Naive B cell (primary cell): ENCODE measurements at places on chromosomes 12 and 14.

DNA sequence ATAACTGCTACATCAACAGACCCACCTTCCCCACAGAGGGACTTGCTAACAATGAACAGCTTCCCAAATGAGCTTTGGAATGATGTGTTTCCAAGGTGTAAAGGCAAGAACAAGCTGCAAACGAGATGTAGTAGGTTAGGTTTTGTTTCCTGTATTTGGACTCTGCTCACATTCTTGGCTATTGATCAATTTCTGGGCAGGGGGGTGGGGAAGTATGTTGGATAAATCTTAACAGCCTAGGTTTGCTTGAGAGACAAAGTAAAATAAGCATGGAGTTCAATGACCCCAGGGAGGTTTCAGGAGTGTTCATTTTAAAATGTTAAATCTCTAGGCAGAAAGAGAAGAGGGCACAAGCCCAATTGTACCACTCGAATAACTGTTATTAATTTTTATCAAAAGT, 146.6 kb downstream of the DPY19L2 start:
- DNase-seq = no peak

GRCh38 chr14:95478818-95479217, 37.6 kb downstream of the SYNE3 start:
- no peak for DNase-seq

DNA sequence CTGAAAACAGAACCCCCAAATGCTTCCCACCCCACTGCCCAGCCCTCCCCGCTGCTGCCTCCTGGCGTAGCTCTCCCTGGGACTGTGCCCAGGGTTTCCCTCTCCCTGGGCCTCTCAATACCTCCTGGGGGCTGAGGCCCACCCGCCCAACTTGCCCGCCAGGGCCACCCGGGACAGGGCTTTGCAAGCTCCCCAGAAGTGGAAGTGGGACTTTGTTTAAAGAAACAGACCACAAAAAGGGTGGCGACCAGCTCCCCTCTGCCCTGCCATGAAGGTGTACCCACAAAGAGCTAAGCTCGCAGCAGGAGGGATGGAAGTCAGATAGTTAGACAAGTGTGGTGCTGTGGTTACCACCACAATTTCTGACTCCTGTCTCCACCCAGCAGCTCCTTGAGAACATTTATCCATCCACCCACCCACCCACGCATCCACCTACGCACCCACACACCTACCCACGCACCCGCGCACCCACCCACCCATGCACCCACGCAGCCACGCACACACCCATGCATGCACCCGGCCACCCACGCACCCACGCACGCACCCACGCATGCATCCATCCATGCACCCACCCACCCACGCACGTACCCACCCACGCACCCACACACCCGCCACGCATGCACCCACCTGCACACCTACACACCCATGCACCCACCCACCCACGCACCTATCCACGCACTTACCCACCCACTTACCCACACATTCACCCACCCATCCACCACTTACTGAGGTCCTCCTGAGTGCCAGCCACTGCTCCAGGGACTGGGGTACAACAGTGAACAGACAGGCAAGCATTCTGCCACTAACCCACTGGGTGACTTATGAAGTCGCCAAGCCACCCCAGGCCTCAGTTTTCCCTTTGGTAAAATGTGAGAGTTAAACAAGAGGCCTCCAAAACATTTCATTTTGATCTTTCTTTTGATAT, 127.3 kb downstream of the SCARB1 start:
- DNase-seq = no peak

DNA sequence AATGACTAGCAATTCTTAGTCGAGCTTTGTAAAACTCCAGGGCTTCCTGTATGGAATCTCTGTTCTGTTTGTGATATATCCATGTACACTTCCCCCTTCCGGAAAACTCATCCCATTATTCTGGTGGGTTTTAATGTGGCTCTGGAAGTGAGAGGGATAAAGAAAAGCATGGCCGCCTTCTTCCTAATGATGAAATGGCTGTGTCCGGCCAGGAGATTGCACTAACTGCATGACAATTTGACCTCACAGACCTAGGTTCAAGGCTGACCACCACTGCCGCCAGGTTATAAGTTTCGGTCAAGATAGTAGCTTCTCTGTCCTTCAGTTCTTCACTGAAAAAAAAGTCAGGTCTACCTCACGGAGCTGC, 41.0 kb upstream of the NPAS3 start:
- no peak for DNase-seq

DNA sequence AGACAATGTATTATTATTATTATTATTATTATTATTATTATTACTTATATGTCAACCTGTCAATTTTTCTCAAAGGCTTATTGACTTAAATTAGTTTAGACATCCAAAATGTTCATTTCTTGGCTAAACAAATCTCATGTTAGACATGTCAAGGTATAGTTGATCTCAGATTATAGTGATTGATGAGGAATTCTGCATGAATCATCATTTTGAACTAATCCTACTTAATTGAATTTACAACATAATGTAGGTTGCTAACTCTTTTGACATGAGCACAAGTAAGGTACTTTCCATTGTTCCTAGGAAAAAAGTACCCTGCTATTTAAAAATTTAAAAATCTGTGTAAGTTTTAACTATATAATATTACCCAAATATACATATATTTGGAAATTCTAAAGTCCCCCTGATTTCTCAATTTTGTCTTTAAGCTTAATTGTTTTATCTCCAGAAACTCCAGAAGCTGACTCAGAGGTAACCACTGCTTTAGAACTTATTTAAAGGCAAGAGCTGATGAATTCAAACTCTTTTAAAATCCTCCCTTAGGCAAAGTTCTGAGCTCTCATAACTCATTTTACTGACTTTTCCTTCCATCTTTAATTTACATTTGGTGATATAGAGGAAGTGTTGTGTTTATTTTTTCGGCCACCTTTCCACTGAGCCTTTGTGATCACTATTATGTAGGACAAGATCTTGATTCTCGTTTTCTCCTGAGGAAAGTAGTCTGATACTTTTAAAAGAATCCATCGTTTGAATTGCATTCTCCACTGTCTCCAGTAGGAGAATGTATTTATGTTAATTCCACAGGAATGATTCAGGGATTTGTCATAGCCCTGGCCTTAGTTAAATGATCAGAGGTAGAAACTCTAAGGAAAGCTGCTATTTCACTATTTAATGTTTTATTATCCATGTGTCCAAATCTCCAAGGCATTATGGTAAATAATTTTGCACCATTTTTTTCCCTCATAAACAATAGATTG, 1304.5 kb downstream of the AACS start:
- no peak for DNase-seq

GRCh38 chr14:90456551-90456950, 59.7 kb downstream of the CALM1 start:
- DNase-seq = no peak
